ENCODE measurements at places on chromosomes 13 and 19.

GRCh38 chr19:5536337-5536894 lies 31.3 kb downstream of the TINCR start:
- DNase-seq = no peak

- DNase-seq = no peak
These were observed 204.9 kb upstream of the KL start for GRCh38 chr13:32811297-32811800.

GRCh38 chr19:44846455-44847143 lies 502 bp downstream of the NECTIN2 start:
- no peak for DNase-seq

DNA sequence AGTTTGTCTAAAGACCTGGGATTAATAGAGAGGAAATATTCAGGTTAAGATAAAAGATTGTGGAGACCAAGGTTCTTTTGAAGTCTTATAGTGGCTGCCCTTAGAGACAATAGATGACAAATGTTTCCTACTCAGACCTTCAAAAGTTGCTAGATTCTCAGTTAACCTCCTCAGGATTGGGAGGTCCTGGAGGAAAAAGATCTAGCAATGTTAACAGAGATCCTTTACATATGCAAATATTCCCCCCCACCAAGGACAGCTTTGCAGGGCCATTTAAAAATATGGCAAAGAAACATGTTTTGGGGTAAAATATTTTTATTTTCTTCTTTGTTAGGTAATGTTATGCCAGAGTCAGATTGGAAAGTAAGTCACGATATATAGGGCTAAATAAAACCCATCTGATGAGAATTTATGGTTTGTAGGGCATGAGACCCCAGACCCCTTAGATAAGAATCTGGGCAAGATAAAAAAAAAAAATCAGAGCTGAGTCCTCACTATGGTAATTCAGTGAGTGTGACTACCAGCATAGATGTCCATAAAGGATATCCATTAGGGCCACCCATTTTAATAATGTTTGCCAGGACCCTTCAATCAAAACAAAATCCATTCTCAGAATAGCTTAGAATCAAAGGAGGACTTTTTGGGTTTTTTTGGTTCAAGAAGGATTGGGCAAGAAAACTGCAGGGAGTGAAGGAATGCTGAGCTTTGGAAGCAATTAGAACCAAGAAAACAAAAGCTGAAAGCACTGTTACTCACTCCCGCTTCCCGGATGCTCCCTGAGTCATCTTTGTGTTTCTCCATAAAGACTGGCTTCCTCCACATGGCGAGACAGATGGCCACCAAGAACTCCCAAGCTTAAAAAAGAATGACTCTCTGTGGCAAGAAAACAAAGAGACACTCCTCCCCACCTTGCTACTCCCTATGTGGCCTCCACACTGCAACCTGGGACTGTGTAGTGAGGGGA lies 28.2 kb downstream of the VSTM1 start:
- DNase-seq = no peak
